ENCODE measurements at places on chromosomes 7 and 10.
A peak's percentile ranks its signal among the peaks of the same experiment; 100 is the strongest.

DNA sequence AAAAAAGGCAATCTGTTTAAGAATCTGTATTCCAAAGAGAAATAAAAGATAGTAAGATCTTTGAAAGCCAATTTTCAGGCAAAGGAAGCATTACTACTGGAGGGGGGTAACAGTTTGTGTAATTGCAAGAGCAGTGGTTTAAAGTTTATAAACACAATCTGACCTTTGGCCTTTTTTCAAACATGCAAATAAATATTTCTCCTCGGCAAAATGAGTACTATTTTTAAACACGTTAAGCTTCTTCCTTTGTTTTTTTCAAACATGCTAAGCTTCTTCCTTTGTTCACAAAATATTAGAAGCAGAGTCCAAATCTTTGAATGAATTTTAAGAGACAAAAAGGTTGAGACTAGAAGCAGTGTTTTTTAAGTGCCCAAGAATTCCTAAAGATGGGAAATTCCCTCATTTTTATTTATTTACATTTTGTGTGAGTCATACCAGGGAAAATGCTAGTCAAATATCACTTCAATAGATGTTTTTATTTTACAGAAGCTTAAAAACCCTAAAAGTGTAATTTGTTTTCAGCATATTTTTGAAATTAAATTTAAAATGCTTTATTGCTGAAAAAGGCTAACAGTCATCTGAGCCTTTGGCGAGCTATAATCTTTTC lies 229.3 kb downstream of the GPR37 start:
- DNase-seq: no peak

DNA sequence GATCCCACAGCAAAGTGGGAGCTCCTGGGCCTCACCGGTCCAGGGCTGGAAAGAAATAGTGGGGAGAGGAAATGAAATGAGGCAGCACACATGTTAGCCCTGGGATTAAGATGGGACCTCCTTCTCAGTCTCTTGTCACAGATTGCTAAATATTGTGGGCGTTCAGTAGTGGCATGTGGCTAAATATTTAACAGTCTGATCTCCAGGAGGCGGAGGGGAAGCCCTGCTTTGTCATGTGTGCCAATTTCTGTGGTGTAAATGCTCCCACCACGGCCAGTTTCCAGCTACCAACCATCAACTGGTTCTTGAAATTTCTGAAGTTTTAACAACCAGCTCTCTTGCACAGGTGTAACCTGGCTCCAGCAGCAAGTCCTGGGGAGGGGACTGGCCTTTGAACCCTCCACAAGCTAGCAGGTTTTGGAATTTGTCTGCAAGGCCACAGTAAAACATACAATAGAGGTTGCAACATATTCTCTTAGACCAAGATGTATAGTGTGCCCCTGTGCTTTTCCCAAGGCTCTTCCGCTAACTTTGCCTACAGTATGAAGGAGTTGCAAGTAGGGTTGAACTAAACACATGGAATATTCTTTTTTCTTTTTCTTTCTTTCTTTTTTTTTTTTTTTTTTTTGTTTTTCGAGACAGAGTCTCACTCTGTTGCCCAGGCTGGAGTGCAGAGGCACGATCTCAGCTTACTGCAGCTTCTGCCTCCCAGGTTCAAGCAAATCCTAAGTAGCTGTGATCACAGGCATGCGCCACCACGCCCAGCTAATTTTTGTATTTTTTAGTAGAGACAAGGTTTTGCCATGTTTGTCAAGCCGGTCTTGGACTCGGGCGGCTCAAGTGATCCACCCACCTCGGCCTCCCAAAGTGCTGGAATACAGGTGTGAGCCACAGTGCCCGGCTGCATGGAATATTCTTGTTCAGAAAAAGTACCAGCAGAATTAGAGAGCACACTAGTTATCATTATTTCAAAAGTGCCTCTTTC lies 103.1 kb upstream of the PCBD1 start:
- DNase-seq: no peak

DNA sequence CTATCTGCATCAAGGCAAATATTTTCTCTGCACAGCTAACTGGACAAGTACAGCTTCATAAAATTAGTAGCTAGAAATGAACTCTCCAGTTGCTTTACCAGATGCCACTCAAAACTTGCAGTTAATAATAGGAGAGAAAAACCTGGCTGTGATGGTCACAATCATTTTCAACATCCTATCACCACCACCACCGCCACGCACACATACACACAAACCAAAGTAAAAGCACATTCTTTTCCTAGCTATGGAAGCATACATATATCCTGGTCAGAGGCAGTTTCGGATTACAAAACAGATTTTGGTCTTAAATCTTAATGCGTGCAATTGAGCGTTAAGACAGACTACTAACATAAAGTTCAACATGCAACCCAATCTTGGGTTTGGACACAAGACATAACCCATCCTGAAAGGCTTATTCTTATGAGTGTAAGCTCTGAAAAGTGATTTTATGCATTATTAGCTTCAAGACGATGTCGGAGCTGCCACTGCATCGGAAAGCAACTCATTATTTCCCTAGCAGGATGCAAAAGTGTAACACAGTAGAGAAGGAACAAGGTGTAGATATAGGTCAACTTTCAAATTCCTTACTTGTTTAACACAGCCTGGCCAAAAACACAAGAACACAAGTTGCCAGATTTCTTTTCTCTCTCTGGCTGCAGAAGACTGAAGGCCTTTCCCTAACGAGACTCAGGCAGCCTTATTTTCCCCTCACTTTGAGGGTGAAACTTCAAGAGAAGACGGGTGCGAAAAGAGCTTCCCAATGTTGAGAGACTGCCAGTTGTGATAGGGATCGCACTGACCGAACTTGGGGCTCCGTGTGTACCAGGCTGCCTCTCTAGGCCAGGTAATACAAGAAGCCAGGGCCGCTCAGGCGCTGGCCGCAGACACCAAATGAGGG lies 1.2 kb downstream of the CACUL1 start:
- peak; percentile 16 for DNase-seq

DNA sequence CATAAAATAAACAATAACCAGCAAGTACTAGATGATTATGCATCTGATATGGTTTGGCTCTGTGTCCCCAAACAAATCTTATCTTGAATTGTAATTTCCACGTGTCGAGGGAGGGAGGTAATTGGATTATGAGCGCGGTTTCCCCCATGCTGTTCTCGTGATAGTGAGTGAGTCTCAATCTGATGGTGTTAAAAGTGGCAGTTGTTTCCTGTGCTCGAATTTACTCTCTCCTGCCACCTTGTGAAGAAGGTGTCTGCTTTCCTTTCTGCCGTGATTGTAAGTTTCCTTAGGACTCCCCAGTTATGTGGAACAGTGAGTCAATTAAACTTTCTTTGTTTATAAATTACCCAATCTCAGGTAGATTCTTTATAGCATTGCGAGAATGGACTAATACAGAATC lies 15.1 kb downstream of the CNTNAP2 start:
- DNase-seq: no peak

GRCh38 chr7:19989906-19990305 lies 216.5 kb upstream of the TMEM196 start:
- no peak for DNase-seq

DNA sequence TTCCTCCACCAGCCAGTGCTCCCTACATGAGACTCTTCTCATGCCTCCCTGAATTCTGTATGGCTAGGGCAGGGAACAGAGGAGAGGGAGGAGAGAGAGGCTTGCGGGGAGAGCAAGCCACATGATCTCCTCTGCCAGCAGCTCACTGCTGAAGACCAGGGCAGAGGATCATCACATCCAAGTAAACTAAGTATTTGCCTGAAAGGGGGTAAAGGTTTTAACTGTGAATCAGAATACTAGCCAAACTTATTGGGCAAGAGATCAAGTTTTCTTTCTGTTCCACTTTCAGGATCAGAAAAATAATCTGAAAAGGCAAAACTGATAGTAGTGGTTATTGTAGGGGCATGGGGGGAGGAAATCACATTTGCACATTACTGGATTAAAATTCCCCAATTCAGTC lies 17.8 kb upstream of the ERCC6 start:
- DNase-seq: no peak

- no peak for DNase-seq
Observed at GRCh38 chr10:104322416-104322782, 15.9 kb downstream of the ITPRIP start.

DNA sequence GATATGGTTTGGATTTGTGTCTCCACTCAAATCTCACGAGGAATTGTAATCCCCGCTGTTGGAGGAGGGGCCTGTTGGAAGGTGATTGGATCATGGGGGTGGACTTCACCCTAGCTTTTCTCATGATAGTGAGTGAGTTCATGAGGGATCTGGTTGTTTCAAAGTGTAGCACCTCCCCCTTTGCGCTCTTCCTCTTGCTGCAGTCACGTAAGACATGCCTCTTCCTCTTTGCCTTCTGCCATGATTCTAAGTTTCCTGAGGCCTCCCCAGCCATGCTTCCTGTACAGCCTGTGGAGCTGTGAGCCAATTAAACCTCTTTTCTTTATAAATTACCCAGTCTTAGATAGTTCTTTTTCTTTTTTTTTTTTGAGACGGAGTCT lies 17.1 kb downstream of the CDNF start:
- no peak for DNase-seq

GRCh38 chr10:116211682-116212081 lies 61.3 kb downstream of the GFRA1 start:
- peak; percentile 32 for DNase-seq

DNA sequence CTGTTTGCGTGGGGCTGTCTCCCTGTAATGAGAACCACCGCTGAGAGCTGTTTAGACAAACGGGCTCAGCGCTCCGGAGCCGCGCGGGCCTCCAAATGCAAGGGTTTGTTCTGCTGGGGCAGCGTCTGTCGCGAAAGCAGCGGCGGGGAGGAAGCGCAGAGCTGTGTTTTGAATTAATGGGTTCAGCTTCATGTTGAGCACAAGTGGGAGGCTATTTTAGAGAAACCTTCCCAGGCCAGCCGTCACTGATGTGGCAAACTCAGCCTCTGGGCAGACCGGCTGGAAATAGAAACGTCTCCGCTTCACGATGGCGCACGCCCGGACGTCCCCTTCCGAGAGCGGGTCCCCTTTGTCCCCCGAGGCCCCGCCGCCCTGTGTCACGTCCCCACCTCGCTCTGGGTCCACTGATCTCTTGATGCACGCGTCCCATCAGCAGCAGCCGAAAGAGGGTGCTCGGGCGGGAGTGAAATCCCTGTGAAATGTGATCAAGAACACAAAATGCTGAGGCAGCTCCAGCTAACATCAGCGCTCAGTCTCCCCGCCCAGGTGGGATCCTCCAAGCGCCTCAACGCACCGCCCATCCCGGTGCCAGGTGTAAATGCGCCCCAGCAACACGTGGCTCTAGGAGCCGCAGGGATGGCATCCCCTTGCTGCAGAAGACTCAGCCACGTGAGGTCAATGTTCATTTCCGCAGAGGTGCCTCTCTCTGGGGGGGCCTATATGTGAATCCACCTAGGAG lies 44.9 kb downstream of the BAMBI start:
- DNase-seq: peak; percentile 55
